Small intestine (tissue), 16 donors: ENCODE measurements at places on chromosomes 12 and 14.

DNA sequence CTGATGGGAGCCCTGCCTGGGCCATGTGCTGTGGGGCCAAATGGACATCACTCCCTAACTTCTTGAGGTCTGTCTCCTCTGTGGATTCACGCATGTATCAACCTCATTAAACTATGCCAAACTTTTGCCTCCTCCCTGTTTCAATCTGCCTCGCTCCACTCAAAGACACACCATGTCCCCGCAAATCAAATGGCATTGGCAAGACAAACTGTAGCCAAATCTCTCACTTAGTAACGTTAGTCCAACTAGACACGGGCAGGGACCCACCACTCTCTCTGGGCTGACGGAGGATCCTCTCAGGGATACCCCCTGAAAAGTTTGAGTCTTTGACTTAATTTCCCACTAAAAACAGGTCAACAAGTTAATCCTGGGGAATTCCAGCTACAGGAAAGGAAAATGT, 8.0 kb downstream of the ZBTB39 start:
- DNase-seq = no peak

- no peak for DNase-seq
Observed at GRCh38 chr12:6225630-6226001, 25.4 kb downstream of the CD9 start.

GRCh38 chr14:67695394-67695949, at the start of gene RDH11:
Gene RDH11, minus strand, starts transcription at chr14:67695764. Its CDS starts 61 bp downstream, at chr14:67695703.
- peak; percentile 95 for DNase-seq

- no peak for DNase-seq
Observed at GRCh38 chr14:76584271-76584702, 177.0 kb upstream of the VASH1 start.

DNA sequence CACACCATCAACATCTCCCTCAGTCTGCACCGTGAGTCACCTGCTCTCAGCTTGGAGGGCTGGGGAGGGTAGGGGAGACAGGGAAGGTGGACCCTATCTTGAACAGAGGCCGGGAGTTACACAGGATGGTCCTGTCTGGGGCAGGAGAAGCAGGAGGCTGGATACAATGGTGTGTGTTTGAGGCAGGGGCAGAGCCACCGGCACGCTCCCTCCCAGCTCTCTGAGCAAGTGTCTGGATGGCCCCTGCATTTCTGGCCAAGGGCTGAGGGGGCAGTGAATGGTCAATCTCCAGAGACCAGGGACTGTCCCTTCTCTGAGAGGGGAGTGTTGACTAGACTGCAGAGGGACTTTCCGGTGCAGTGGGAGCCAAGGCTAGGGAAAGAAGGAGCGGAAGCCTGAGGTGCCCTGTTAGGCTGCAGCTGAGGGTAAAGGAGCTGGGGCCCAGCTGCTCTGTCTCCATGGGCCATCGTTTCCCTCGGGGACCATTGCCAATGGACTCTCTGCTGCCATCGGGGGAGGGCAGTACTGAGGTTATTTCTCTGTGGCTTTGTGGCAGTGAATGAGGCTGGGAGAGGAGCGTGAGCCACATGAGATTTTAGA, 1.9 kb downstream of the LRP1-AS start:
- no peak for DNase-seq

GRCh38 chr12:119989731-119990381, 820 bp downstream of the BICDL1 start:
- DNase-seq = peak; percentile 68

DNA sequence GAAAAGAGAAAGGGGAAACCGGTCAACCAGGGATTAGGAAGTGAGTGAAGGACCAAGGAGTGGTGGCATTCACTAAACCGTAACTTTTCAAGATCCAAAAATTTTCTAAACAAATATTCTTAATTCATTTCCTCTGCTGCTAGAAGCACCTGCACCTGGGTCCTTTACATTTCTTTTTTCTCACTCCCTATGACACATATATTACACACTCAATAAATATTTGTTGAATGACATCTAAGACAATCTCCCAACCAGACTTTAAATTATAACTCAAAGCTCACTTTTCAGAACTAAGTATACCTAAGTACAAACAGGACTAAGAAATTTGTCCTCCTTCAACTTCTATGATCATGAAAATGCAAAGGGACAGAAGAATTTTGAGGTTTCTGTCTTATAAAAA, 11.1 kb downstream of the TTC5 start:
- DNase-seq = no peak

DNA sequence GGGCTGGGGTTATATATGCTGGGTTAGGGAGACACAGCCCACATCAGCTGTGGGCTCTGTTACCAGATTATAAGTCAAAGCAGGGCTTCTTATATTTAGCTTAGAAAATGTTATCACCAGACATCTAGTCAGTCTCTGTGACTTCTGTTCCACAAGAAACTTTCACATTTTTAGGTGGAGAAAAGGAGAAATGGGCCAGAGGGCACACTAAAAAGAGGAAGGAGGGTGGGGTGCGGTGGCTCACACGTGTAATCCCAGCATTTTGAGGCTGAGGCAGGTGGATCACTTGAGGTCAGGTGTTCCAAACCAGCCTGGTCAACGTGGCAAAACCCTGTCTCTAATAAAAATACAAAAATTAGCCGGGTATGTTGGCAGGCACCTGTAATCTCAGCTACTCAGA, 28.0 kb upstream of the SLC38A1 start:
- no peak for DNase-seq

DNA sequence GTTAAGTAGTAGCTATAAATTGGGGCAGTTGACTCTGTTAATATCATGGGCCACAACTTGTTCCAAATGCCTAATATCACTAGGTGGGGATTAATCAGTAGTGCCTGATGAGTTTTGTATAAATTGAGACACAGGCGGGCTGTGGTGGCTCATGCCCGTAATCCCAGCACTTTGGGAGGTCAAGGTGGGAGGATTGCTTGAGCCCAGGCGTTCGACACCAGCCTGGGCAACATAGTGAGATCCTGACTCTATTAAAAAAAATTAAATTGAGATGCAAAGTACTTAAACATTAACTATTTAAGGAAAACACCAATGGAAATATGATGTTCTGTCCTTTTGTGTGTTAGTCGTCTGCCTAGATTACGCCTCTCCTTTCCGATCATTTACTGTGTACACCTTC, 9.0 kb downstream of the PAPOLA start:
- DNase-seq = no peak

DNA sequence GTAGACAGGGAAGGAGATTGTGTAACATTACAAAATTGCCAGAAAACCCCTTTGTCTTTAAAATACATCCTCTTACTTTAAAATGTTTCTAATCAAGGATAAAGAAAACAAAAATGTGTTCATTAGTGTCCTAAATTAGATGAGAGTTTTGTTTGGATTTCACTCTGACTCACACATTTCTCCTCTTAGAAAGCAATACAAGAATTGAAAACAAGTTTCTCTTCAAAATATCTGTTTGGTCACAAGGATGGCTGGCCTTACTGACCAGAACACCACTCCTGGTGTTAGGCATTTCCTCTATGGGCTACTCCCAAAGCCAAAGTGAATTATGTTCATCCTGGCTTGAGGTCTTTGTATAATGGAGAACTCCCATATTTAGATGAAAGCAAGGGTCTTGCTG, 6.4 kb downstream of the GUCY2C start:
- DNase-seq = no peak

GRCh38 chr12:108678104-108678730, 44.5 kb upstream of the SELPLG start:
- DNase-seq = no peak

GRCh38 chr12:122009741-122010140, 11.9 kb upstream of the BCL7A start:
- DNase-seq = no peak

- peak; percentile 61 for DNase-seq
Observed at GRCh38 chr12:5264006-5264405, 167.9 kb upstream of the NTF3 start.

GRCh38 chr14:93035917-93036651, 79.6 kb downstream of the ITPK1 start:
- DNase-seq = peak; percentile 71

GRCh38 chr14:103839579-103839978, 7.8 kb downstream of the PPP1R13B start:
- no peak for DNase-seq

DNA sequence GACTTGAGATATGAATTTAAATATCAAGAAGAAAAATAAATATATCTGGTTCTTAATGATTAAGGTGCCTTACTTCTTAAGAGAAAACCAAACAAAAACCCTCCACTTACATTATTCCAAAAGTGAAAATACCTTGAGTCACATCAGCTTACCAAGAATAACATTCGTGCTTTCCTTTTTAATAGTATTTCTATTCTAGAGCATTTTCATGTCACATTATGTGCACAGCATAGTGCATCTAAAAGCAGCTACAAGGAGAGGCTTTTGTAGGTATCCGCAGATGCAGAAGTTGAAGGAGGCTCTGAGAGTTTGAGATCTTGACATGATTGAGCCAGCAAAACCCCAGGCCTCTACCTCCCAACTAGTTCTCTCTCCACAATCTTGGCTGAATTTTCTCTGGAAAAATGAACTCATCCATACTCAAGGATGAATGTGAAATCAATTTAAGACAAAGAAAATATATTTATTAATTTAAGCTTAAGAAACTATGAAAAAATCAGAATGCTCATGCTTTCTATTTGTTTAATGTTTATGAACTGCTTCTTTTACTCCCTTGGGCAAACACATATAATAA, 275.0 kb downstream of the AKAP6 start:
- DNase-seq = no peak

DNA sequence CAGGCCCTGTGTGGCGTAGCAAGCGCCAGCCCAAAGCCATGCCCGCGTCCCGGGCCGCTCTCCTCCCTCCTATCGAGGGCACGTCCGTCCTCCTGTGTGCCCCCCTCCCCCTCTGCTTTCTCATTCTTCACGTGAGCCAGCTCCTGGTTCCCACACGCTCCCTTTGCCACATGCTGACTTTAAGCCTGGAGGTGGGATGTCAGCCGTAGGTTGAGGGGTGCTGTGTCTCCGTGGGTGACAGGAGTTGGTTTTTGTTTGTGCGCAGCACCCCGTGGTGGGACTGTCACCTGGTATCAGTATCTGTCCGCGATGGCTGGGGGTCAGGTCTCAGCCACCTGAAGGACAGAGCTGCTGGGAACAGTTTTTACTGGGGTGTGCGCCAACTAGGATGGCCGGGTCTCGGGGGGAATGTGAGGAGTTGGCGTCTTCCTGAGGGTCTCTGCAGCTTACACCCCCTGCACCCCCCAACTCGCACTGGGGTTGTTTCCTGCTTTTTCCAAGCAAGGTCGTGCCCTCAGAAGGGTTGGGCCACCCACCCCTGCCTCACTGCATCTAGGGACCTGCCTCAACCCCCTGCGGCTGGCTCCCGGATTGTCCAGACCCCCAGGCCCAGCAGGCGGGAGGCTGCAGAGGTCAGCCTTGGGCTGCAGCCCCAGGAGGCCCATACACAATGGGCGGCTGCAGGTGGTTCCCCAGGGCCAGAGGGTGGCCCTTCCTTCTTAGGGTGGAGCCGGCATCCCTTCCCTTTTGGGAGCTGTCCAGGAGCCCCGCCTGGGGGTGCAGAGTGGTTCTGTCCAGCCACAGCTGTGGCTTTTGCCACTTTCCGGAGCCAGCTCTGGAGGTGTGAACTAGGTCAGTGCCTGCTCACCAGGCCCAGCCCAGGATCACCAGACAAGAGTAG, 7.3 kb downstream of the ULK1 start:
- no peak for DNase-seq

DNA sequence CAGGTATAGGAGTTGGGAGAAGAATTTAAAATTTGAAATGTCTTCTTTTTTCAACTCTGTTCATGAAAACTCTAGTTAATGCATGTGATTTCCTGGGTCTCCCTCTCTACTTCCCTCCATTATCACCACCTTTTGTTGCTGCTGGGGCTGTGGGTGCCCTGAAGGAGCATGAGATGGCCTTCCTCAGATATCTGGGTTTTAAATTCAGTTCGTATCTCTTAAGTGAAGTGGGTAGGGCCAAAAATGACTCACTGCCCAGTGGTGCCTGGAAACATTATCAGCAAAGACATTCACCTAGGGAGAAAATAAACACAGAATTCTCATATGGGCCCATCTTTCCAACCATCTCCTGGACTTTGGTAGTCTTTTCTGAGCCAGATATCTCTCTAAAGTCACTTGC, 234.9 kb upstream of the PLEKHG7 start:
- peak; percentile 51 for DNase-seq

- DNase-seq = peak; percentile 17
Observed at GRCh38 chr14:58299401-58300330, 1.3 kb downstream of the ARID4A start.

- DNase-seq = no peak
Observed at GRCh38 chr12:110697236-110697635, 8.3 kb upstream of the HVCN1 start.

- DNase-seq = no peak
Observed at GRCh38 chr12:70557583-70558191, 79.5 kb downstream of the PTPRB start.

DNA sequence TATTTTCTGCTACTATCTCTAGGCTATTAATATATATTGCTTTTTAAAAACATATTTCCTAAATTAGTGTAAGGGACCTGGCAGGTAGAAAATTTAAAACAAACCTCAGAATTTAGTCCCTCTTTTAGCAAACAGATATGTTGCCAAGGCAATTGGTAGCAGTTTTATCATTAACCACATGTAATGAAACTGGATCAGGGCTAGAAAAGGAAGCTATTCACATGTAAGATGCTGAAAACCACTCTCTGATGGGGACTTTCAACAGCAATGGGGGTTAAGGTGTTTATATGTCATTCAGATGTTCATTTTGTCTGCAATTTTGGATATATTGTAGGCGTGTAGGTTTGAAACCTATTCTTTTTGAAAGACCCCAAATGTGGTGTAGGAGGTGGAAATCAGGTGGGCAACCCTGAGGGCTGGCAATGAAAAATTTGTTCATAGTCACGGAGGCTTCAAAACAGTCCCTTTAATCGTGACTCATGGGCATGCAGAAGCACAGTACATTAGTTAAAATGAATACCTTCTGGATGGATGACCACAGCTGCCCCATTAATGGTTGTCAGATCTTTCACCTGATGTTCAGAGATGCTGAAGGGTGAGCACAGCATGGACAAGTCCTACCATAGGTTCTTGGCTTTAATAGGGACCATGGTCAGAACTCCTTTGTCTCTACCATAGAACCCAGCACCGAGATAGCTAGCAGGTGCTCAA, 5.9 kb upstream of the PKP2 start:
- DNase-seq = no peak

- peak; percentile 46 for DNase-seq
Observed at GRCh38 chr14:99659333-99659741, 14.4 kb downstream of the HHIPL1 start.

DNA sequence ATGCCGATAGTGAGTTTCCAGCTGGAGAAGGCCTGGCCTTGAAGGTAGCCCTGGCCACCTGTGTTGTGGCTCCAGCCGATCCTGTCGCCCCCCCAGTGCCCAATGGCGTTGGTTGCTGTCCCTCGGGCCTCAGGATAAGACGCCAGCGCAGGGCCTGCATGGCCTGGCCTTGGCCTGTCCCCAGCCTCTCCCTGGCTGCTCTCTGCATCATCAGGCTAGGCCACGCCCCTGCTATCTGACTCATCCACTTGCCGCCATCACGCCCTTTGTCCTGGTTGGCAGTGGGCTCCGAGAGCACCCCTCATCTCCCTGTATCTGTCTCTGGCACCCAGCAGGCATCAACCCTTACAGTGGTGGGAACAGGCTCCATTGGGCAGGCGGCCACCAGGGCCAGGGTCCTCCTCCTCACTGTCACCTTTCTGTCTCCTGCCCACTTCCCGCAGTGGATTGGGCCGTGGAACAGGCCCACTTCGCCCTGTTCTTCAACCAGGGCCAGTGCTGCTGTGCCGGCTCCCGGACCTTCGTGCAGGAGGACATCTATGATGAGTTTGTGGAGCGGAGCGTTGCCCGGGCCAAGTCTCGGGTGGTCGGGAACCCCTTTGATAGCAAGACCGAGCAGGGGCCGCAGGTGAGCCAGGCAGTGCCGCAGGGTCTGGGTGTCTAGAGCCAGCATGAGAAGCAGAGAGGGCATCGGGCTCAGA, 25.6 kb downstream of the ALDH2 start:
- peak; percentile 74 for DNase-seq
